Ureter (tissue), 1 donor: ENCODE measurements at places on chromosomes 12 and 14. TPM values are rescaled to one million over a fixed set of nuclear protein-coding genes. Genes with fewer than 3 reads are reported as not detected.

- no peak for DNase-seq
Measured at GRCh38 chr14:98189062-98189461, 1082.9 kb downstream of the BCL11B start.

GRCh38 chr14:70156592-70156991 lies 32.2 kb downstream of the SLC8A3 start:
- DNase-seq = no peak

- peak; percentile 72 for DNase-seq
Measured at GRCh38 chr12:124577986-124578385, 10.6 kb upstream of the NCOR2 start.

GRCh38 chr12:27260746-27261145 lies 16.7 kb downstream of the STK38L start:
- no peak for DNase-seq

DNA sequence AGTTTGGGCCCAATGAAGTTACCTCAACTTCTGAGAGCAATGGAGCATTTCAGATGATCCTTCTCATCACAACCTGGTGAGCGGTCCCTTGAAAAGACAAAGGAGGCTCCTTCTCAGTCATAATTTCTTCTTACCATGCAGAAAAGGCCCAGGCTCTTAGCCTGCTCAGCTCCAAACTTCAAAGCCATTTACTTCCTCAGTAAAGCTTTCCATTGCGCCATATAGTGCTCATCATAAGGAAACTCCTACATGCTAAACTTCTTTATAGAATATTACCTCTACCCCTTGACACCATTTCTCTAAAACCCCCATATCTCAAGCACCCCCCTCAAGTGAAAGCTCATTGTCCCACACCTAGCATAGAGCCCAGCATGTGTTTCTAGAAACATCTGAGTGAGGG lies 127.1 kb downstream of the GTF2A1 start:
- DNase-seq = no peak

DNA sequence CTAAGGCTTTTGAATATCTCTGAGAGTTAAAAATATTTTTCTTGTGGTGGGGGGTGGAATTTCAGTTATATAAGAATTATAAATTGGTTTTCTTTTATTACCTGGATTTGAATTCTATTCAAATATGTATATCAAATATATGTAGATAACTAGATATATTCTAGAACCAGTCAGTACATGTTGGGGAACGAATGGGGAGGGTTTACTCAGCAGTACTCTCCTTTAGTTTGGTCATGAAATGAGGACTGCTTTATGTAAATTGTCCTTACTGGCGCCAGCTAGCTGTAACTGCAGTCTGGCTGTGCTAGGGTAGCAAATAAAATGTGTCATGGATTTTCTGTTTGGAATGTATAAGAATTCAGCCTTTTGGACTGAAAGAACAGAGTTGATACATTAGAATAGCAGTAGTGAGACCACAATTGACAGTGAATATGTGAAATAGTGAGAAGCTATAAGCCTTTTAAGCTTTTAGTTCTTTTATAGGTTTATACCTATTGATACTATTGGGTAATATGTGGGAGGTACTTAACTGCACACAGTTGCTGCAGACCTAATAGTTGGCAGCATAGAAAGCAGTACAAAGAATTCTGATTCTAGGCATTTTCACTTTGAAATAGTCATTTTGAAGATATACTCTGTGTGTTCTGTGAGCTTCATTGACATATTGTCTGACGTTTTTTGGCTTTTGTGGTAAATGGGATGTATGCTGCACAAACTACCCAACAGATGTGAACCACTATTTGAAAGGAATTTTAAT lies 29.0 kb downstream of the ATF7IP start:
- DNase-seq = no peak

- no peak for DNase-seq
Measured at GRCh38 chr12:75571204-75571603, 59.8 kb upstream of the KRR1 start.

- DNase-seq = no peak
Measured at GRCh38 chr14:92902726-92903125, 20.2 kb upstream of the CHGA start.

DNA sequence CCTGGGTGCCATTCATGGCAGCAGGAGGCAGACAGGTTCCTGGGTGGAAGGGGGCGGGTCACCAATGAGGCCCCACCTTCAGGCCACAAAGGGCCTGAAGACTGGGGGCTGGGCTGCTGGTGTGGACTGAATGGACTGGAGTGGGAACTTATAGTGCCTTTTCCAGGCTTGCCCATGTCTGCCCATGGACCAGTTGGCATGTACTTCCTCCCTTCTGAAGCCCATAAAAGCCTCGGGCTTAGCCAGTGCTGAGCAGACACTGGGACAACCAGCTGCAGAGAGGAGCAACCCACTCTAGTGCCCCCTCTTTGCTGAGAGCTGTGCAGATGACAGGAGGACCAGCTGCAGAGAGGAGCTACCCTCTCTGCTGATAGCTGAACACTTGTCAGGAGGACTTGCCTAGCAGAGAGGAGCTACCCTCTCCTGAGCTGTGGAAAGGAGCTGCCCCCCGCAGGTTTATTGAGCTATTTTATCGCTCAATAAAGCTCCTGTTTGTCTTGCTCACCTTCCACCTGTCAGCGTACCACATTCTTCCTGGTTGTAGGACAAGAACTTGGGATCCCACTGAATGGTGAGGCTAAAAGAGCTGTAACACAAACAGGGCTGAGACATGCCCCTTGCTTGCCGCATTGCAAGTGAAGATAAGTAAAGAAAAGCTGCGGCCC lies 34.0 kb downstream of the APAF1 start:
- DNase-seq = no peak

DNA sequence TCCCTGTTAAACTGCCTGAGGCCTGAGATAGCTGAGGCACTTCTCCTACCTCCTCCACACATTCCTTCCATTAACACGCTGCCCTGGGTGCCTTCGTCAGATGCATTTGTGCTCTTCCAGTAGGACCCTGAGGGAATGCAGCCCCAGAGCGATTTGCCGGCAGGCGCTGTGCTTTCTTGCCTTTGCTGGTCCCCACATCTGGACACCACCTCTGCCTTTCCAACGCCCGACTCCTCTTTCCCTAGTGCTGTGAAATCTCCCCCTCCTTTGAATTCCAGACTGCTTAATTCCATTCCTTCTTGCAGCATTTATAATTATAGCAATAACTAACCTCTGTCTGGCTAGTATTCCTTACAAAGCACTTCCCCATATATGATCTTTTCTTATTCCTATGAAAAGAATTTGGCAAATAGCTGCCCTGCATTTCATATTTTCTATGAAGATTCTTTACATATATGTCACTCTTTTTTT lies 88.4 kb downstream of the C12orf75 start:
- no peak for DNase-seq

The SLC25A21 gene
- total RNA-seq = 2.2 TPM

The DEPDC4 gene
- 1.4 TPM for total RNA-seq

The FRS2 gene
- 38.2 TPM for total RNA-seq

The TAS2R7 gene
- total RNA-seq = not detected

The CLEC4A gene
- total RNA-seq = 2.1 TPM
